Mesendoderm (in vitro differentiated cells): ENCODE measurements at places on chromosomes 5 and 9.

DNA sequence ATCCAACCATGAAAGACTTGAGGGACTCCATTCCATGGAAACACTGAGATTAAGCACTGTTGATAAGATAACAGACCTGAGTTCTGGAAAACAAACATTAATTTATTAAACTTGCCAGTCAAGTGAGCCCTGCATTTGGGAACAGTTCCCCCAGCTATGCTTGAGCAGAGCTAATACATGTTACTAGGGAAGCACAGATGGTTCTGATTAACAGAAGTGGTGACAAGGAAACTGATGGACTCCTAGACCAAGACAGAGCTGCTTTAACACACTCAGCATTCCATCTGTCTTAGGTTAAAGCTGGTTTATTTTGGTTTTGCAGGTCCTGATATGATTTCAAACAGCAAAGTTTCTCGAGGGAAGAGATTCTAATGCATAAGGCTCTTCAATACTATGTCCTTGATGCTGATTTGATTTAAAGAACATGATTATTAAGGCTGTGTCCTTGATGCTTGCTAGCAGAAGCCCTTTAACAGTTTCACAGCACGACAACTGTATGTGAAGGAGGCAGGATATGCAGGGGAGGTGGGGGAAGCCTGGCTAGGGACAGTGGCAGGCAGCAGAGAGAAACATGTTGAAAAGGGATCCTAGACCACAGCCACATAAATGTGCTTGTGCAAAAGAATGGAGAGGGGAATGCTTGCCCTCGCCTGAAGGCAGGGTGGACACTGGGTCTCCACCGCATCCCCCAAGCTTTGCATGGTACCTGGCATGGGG lies 66.2 kb downstream of the ACTBL2 start:
- H3K4me3 ChIP-seq = no peak overlapping the region
- H3K27ac ChIP-seq = no peak overlapping the region
- peak; percentile 39 for DNase-seq
- no peaks in the 10 kb centered on the region for H3K27me3 ChIP-seq

- H3K27ac ChIP-seq = no peak overlapping the region
- DNase-seq = no peak
- H3K4me3 ChIP-seq = no peak overlapping the region
Observed at GRCh38 chr9:98506422-98507054, 202.2 kb downstream of the GABBR2 start.

GRCh38 chr5:58357121-58357520 lies 102.8 kb downstream of the PLK2 start:
- no peaks in the 10 kb centered on the region for H3K27me3 ChIP-seq
- H3K27ac ChIP-seq = no peak overlapping the region
- H3K36me3 ChIP-seq = no peaks in the 10 kb centered on the region
- H3K4me1 ChIP-seq = no peaks in the 10 kb centered on the region
- H3K4me3 ChIP-seq = no peak overlapping the region

DNA sequence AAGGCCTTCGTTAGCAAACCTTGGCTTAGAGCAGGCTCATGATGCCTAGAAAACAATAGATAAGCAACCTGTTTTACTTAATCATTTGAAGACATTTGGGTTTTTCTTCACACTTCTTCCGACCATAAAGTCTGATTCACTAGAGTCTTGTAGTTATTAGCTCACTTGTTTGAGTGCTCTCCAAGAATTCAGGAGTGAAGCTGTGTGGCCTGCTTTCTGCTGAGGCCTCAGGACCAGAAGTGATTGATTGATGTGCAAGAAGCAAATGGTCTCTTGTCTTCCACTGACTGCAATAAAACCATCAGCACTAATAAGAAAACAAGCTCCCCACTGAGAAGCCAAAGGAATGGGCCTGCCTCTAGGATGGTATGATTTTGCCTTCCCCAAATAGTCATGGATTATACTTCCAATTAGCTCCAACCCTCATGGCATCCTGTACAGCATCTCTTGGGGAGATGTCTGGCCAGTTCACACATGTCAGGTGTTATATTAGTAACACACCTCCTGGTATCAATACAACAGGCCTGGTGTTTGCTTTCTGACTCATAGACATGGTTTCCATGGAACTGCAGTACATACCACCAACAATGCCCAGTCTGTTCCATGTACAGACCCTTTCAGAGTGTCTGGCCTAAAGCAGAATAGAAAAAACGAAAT lies 317.6 kb downstream of the CWC27 start:
- DNase-seq = no peak
- H3K4me1 ChIP-seq = no peaks in the 10 kb centered on the region
- no peak overlapping the region for H3K4me3 ChIP-seq
- no peaks in the 10 kb centered on the region for H3K36me3 ChIP-seq
